ENCODE measurements at places on chromosomes 1 and 21. TPM values are rescaled to one million over a fixed set of nuclear protein-coding genes. Genes with fewer than 3 reads are reported as not detected.

- no peak for DNase-seq
Measured at GRCh38 chr1:233897325-233898162, 6.9 kb upstream of the SLC35F3 start.

DNA sequence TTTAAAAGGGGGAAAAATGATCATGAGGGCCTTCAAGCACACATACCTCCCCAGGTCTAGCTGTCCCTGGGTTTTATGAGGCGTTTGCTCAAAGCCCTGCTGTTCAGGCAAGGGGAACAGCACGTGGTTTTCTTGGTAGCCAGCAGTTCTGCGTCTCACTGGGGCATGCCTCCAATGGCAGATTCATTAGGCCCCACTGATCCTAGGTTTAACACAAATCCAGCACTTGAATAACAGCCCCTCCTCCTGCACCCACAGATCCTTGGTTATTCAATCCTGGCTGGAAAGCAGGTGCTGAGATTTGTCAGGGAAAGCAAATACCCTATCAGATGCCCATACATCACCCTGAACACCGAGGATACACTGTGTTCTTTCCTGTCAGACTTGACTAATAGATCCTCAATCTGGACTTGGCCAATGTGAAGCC lies 106.4 kb downstream of the ZC3H11B start:
- no peak for DNase-seq

DNA sequence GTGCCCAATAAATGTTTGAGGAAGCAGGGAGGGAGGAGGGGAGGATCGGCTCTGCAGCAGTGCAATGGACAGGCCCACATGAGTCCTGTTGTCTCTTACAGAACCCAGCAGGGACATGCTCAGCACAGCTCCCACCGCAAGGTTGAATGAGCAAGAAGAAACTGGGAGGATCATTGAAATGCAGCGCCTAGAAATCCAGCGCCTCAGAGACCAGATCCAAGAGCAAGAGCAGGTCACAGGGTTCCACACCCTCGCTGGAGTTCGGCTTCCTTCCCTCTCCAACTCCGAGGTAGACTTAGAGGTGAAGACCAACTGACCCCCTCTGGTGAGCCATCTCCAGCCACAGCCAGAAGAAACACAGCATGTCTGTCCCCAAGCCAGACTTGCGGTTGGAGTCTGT lies 15.9 kb upstream of the TMEM125 start:
- no peak for DNase-seq

GRCh38 chr1:228969953-228970800 lies 234.9 kb downstream of the RHOU start:
- DNase-seq = no peak

GRCh38 chr1:55155522-55155921 lies 59.6 kb downstream of the USP24 start:
- DNase-seq = peak; percentile 18

DNA sequence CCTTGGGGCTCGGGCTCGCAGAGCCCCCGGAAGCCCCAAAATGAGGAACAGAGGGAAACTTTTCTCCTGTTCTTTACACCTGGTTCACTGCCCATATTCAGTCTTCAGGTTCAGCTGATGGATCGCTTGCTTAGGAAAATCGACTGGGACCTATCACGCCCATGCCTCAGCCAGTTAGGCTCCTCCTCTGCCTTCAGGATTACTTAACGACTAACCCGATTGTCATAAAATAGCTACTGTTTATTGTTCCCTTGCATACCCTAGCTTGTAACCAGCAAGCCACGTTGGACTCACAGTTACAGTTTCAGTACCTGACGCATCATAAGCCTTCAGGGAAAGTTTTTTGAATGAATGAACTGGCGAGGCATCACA lies 692 bp downstream of the TARDBP start:
- no peak for DNase-seq

DNA sequence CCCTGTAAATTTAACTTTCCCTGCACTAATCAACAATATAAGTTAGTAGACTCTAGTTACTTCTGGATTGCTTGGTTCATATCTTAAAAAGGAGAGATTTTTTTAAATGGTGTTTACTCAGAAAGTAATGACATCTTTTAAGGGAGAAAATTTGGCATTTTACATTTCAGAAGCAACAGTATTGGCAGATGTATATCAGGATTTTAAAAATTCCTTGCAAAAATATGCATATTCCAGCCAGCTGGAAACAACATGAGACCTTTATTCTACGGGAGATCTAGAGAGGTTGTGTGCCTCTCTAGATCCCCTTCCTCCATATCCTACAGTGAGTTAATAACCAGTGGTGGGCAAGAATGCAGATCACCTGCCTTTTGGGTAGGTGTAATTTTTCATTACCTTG lies 848.2 kb downstream of the USP25 start:
- no peak for DNase-seq

DNA sequence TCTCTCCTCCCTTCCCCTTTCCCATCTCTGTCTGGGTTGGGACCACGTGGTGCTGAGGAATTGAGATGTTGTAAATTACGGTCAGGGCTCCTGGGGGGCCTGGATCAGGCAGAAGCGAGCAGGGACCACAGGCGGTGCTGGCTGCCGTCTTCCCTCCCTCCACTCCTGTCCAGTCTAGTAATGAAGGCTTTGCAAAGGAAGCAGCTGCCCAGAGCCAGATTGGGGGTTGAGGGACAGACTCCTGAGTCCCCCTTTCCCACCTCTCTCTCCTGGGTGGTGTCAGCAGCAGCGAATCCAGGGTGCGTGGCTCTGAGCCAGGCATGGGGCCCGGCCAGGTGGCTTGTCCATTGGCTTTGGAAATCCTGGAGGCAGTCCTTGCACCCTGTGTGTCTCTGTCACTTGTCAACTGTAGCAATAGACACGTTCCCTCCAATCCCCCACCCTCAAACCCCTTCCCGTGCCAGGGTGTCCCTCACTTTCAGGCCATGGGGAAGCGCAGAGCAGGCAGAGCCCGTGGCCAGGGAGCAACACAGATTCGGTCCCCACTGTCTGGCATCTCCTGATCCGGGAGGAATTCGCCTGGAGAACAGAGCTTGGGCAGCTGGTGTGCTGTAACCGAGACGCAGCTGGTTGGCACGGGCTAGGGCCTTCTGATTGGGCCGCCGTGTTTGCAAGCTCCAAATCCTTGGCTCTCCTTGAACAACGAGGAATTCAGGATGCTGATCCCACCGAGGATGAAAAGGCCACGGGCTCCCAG lies 64.8 kb upstream of the WNT4 start:
- DNase-seq = no peak

The FCRL6 gene
- total RNA-seq = not detected

Data from A172 (cell line).